ENCODE measurements at places on chromosomes 3 and 15.

GRCh38 chr15:60616628-60617027 lies 137.7 kb upstream of the ICE2 start:
- no peak for DNase-seq

- peak; percentile 25 for DNase-seq
Observed at GRCh38 chr3:171935261-171936123, 92.3 kb downstream of the TMEM212 start.

DNA sequence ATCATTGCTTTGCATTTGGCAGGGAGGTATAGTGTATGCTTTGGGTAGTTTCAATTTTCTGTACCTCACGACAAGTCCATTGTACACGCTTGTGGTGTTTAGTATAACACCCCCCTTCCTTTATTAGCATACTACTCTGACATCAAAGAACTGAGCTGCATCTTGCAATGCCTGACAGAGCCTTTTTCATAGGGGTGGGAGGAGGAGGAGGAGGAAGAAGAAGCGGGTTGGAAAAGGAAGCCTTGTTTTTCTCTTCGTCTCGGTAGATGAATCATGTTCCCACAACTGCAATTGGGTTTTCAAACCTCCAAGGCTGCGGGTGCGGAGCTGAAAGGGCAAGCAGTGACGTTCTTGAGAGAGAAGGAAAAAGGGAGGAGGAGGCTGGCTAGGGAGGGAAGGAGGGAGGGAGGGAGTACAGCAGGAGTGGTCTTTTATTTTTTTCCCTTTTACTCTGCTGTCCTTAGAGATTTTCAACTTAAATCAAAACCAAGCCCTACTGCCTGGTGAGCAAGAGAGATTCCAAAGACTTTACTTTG lies 175.7 kb downstream of the KLHL25 start:
- no peak for DNase-seq

- DNase-seq = no peak
Observed at GRCh38 chr3:111318289-111318688, 223.7 kb upstream of the CD96 start.

DNA sequence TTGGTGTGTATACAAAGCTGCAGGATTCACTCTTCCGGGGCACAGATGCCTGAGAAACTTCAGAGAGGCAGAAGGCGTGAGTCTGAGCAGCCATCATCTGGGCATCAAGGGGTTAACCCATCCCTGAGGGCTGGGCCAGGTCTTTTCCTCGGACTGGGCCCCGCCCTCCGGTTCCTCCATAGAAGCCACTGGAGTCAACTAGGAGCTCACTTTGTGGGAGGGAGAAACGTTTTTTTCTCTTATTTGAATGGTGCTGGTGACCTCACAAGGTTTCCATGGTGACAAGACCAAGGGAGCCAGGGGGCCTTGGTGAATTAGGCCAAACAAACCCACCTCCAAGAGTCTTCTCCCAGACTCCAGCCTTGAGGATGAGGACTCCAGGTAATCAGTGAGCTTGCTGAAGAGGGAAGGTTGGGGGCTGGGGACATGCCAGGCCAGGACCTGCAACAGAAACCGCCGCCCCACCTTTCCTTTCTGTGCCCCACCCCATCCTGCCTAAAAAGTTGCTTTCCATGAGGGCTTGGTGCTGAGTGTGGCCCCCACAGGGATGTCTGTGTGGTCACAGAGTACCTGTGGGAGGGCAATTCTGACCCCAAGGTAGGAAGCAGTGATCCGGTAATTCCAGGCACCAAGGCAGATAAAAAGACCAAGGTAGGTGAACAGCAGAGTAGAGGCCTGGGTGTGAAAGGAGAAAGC lies 14.8 kb upstream of the INSYN1 start:
- DNase-seq = no peak

DNA sequence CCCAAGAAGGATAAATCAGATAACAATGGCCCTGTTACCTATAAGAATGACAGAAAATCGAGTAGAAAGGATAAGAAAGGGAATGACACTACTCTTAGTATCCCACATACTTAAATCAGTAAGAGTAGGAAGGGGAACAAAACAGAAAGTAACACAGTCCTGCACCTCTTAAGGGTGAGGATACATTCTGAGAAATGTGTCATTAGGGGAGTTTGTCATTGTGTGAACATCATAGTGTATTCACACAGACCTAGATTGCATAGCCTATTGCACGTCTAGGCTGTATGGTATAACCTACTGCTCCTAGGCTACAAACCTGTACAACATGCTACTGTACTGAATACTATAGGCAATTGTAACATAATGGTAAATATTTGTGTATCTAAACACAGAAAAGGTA lies 142.6 kb downstream of the PLCH1 start:
- no peak for DNase-seq

DNA sequence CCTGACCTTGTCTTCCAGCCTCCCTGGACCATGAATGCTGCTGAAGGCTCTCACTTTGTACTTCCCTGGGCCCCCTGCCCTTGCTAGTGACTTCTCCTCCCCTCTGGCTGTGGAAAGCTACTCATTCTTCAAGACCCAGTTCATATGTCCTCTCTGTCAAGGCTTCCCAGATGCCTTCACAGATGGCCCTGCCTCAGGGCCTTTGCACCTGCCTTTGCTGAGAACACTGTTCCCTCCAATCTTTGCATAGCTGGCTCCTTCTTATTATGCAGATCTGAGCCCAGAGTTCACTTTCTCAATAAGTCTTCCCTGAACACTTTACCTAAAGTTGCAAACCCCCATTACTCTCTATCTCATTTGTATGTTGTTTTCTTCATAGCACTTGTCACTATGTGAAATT lies 97.1 kb upstream of the CTDSPL start:
- no peak for DNase-seq
